ENCODE measurements at places on chromosomes 5 and 9.

- peak; percentile 64 for DNase-seq
Observed at GRCh38 chr5:127076315-127077129, 3.2 kb upstream of the C5orf63 start.

DNA sequence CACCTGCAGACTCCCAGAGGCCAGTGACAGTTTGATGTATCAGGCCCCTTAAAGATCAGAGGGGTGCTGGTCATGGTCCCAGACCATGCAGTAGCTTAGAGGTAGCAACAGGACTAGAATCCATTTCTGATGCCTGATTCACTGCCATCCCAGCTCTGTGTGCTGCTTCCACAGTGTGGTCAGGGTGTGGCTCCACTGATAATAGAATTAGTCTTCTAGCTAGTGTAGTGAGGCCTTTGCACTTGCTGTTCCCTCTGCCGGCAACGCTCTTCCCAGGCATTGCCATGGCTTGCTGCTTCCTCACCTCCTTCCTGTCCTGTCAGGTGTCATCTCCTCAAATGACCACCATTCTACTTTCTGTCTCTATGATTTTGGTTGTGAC is 15.8 kb downstream of the PPARGC1B start:
- no peak for DNase-seq

GRCh38 chr9:94031380-94031779 is 52.9 kb upstream of the PTPDC1 start:
- DNase-seq, result no peak

- no peak for DNase-seq
Observed at GRCh38 chr5:85143138-85143537, 758.5 kb upstream of the EDIL3 start.

GRCh38 chr9:89781838-89782540 is 177.2 kb downstream of the GADD45G start:
- DNase-seq, result peak; percentile 45

Data from islet precursor cell (in vitro differentiated cells).